ENCODE measurements at places on chromosomes 3 and 15. TPM values are rescaled to one million over a fixed set of nuclear protein-coding genes. Genes with fewer than 3 reads are reported as not detected.

FBXW12 gene
- polyA plus RNA-seq, result not detected

SMCO1 gene
- not detected for polyA plus RNA-seq

GHSR gene
- not detected for polyA plus RNA-seq

POPDC2 gene
- polyA plus RNA-seq, result 3.4 TPM

SAMD7 gene
- polyA plus RNA-seq, result not detected

GHRL gene
- not detected for polyA plus RNA-seq

SERINC4 gene
- polyA plus RNA-seq, result 0.38 TPM

SERPINI2 gene
- polyA plus RNA-seq, result 1.7 TPM

MKRN3 gene
- polyA plus RNA-seq, result 13.9 TPM

TIGIT gene
- polyA plus RNA-seq, result 1.8 TPM

INSYN1 gene
- 21.3 TPM for polyA plus RNA-seq

MED12L gene
- 35.5 TPM for polyA plus RNA-seq

SCN11A gene
- polyA plus RNA-seq, result 2.8 TPM

BOC gene
- 0.53 TPM for polyA plus RNA-seq

RTP3 gene
- not detected for polyA plus RNA-seq

GOLGA6D gene
- not detected for polyA plus RNA-seq

PLSCR4 gene
- not detected for polyA plus RNA-seq

FSIP1 gene
- 3.8 TPM for polyA plus RNA-seq

NAALADL2 gene
- 2.2 TPM for polyA plus RNA-seq

TEX55 gene
- not detected for polyA plus RNA-seq
